ENCODE measurements at places on chromosomes 1 and 21.

- no peak for DNase-seq
Observed at GRCh38 chr1:203706444-203706843, 58.5 kb upstream of the LAX1 start.

- no peak for DNase-seq
Observed at GRCh38 chr1:18385239-18385790, 95.4 kb upstream of the KLHDC7A start.

- no peak for DNase-seq
Observed at GRCh38 chr1:3542676-3543075, 68.6 kb downstream of the MEGF6 start.

GRCh38 chr1:93324486-93325464 lies 20.9 kb upstream of the DR1 start:
- DNase-seq = no peak

DNA sequence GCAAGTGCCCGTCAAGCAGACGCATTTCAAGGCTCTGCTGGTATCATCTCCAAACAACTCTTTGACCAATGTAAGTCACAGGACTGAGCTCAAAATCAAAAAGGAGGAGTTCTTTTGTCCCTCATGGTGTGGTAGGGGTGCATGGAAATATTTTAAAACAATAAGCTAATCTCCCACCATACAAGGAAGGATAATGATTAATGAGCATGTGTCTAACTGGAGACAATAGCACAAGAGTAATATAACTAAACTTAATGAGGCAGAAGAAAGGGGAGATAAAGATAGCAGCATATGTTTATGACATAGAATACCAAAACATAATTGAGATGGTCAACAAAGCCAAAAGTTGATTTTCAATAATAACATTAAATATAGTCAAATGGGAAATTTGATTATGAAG lies 668.0 kb upstream of the ZP4 start:
- DNase-seq = no peak

DNA sequence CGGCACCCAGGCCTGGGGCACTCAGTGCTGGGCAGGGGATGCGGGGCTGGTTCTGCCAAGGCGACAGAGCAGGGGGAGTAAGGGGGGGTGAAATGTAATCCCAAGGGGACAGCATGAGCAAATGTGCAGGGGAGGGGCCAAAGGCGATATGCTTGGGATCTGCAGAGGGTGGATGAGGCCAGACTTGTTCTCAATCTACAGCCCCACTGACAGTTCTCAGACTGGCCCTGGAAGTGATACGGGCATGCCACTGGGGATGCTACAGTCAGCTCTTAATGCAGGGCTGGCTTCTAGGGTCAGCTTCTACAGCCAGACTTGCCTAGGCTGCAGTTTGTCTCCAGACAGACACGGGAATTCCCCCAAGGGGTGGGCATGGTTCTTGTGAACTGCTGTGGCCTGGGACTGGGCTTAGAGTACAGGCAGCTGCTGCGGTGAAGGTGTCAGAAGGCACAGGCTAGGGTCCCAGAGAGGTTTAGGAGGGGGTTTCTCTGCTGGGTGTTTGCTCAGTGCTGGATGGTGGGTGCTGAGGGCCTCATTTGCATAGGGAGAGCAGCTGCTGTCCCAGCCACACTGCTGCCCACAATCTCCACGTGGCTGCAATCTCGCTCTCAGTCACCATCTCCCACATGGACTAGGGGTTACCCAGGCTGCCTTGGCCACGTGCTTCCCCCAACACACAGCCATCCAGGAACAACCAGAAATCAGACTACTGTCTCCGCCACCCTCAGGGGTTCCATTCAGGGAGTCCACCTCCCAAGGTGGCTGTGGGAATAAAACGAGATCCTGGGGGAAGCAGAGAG lies 190.1 kb downstream of the HIVEP3 start:
- DNase-seq = no peak

- peak; percentile 26 for DNase-seq
Observed at GRCh38 chr1:154145986-154146385, 8.9 kb downstream of the NUP210L start.

GRCh38 chr1:25902462-25902861 lies 3.8 kb downstream of the STMN1 start:
- DNase-seq = no peak

- no peak for DNase-seq
Observed at GRCh38 chr1:48405400-48405799, 66.6 kb downstream of the SPATA6 start.

GRCh38 chr1:151986501-151987190 lies 7.0 kb downstream of the S100A10 start:
- DNase-seq = no peak

DNA sequence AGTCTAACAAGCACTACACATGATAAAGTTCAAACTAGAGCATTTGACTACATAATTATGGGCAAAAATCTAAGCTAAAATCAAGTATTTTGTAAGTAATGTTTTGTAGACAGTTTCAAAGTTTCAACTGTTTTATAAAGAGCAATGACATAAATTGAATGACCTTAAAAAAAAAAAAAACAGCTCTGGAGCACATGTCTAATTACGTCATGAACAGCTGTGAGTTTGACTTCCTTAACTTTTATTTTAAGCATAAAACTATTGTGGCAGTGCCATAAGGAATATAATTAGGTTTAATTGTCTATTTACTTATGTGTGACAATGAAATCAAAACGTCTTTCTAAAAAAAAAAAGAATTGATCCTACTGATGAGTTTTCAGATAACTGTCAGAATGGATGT lies 272.5 kb upstream of the LRRC7 start:
- DNase-seq = no peak

All from CD4-positive, CD25-positive, alpha-beta regulatory T cell (primary cell).